ENCODE measurements at places on chromosomes 5 and 9.

DNA sequence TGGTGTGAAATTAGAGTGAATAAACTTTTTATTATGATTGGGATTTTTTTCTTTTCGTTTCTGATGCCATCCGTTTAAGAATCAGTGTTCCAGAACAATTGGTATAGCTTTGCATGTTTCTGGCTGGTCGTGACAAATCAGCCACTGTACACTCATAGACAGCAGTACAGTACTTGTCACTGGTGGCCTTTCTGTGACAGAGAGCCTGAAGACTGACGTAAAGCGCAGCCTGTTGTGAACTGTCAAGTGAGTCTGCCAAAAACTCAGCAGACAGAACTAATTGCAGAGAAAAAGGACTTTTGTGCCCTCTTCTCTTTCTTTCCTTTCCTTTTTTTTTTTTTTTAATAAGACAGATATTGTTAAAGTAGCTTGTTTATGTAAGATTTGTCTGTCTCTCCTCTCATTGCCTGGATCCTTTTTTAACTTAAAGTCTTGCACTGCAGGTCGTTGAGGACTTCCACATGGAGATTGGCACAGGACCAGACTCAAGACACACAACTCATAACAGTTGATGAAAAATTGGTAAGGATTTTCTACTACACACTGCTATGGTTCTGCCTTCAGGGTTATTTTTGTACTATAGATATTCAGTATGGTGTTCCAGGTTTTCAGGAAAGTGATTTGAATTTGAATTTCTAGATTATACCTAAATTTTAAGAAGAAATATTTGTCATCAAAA lies 42.7 kb downstream of the NDUFS4 start:
- DNase-seq, result no peak

DNA sequence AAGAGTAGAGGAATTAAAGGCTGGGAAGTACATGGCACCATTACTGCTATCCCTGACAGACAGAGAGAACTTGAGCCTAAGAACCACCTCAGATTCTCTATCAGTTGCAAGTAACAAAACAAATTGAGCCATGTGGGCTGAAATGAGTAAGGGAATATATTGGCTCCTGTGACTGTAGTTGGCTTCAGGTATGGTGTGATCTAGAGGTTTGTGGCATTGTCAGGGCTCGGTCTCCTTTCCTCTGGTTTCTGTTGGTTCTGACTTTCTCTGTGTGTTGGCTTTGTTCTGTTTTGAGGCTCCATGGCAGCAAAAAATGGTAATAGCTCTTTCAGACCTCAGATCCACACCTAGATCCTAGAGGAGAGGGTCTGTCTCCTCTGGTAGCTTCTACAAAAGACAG lies 5.7 kb downstream of the GALNT10 start:
- no peak for DNase-seq

DNA sequence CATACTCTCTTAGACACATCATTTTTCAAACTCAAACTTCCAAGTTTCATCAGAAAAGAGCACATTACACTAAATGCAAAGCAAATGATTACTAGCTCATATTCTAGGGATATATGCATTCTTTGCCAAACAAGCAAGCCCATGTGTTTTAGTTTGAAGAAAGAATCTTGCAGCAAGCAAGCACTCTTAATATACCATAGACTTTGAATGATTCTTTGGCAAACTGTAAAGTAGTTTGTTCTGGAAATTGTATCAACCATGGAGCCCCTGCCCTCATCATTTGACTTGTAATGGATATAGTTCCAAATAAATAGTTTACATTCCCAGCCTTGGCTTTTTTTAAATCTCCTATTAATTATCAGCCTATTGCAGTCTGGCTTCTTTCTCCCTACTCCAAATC lies 325.2 kb downstream of the NR2F1-AS1 start:
- DNase-seq, result no peak

GRCh38 chr5:133930061-133930812 lies 38.2 kb downstream of the C5orf15 start:
- DNase-seq, result peak; percentile 87

DNA sequence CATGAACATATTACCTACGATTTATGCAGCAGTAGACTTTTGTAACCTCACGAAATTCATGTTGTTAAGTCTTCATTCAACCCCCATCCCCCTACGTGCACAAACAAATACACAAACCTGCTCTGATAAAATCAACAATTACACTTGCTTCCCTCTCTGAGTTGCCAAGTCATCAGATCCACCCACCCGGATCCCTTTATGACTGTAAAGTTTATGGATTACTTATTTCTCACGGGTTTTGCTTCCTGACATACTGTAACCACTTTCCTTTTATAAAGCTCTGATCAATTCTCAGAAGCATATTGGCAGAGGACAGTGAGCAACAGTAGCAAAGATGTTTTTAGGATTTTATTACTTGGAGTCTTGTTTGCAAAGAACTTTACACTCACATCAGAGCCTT lies 70.5 kb downstream of the MLLT3 start:
- DNase-seq, result no peak

Data from inflammatory macrophage treated with lipopolysaccharide for 1 hour (primary cell).